ENCODE measurements at places on chromosomes 13 and 19.
A peak's percentile ranks its signal among the peaks of the same experiment; 100 is the strongest.

DNA sequence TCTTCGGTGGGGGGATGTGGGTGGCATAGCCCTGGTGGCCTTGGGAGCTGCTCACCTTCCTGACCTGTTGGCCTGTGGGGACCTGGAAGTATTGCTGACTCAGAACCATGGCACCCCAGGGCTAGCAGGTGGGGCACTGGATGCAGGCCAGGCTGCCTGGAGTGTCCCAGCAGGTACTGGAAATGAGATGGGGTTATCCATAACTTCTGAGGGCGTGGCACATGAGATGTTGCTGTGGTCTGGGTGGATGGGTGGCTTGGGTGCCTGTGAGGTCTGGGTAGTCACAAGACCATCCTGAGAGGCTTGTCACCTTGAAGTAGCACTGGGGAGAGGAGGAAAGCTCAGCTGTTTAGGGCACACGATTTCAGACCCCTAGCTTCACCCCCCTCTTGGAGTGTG, 636 bp upstream of the RNF225 start:
- DNase-seq, result no peak

DNA sequence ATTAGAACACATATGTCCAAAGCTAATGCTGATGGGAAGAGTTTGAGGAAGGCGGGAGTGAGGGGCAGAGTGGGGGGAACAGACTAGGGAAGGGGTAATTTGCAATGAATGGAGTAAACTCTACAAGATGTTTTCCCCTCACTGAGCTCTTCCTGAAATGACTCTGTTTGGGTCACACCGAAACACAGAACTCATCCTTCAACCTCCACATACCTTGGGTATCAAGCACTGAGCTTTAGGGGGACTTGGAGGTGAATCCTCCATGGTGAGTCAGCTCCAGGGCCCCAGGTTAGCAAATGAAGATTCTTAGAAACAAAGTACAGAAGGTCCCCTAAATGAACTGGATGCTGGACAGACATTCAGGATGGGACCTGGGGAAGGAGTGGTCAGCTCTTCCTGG, 1.3 kb upstream of the SIGLEC10 start:
- peak; percentile 35 for DNase-seq

DNA sequence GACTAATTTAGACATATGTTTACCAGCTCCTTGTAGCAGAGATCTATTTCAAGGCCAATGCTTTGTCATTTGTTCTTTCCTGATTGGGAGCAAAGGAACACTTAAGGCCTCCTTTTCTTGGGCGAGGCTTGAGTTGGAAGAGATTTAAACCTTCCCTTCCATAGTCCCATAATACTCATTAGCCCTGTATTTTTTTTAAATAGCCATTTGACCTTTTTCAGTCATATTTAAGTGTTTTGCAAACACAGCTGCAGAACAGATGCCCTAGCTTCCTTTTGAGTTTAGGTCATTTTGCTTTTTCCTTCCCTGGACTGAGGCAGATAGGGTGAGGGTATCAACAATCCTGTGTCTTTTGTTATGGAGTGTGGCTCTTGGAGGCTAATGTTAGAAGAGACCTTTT, 198.3 kb downstream of the NBEA start:
- no peak for DNase-seq

DNA sequence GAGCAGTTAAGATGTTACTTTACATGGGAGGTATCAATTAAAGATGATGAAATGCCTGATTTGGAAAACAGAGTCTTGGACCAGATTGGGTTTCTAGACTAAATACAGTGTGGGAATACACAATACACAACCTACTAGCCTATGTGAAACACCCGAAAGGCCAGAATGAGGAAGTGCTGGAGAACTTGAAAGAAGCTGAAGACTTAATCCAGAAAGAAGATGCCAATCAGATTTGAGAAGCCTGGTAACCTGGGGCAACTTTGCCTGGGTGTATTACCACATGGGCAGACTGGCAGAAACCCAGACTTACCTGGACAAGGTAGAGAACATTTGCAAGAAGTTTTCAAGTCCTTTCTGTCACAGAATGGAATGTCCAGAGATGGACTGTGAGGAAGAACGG, 43.2 kb downstream of the N4BP2L1 start:
- no peak for DNase-seq

- no peak for DNase-seq
Observed at GRCh38 chr13:67509018-67509417, 278.9 kb upstream of the PCDH9 start.
